Inflammatory macrophage treated with lipopolysaccharide for 1 hour (primary cell): ENCODE measurements at places on chromosomes 5 and 9.
A peak's percentile ranks its signal among the peaks of the same experiment; 100 is the strongest.

- DNase-seq: peak; percentile 41
These were observed 248.4 kb downstream of the PLK2 start for GRCh38 chr5:58211441-58211840.

- DNase-seq: no peak
These were observed 177.2 kb upstream of the TUT7 start for GRCh38 chr9:86531273-86531970.

DNA sequence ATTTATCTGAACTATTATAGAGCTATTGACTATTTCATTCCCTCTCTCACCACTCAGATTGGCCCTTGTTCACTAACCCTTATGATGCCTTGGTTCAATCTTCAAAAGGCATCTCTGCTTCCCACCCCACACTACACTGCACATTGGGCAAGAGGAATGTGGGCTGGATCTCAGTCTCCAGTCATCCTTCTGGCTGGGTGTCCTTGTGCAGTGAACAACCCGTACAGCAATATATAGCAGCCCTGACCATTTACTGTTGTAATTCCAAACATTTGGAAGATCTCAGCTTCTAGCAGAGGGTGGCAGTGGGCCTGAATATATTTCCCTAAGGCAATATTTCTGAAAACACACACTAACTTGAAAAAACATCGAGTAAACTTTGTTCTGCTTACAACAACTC, 199.2 kb upstream of the GDNF start:
- DNase-seq: no peak

DNA sequence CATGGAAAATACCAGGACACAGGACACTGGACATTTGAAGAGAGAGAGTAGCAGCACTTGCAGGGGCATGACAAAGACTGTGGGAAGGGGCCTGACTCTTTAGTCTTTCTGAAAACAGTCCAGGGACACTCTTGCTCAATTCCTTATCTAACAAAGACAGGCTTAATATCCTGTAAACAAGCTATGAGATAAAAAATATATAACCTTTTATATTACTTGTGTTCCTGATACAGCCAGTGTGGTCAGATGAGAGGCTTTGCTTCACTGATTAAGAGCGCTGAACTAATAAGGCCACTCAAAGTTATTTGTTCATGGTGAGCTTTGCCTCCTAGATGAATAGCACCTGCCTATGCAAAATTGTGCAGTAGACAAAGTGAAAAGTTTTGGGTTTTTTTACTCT, 518.7 kb downstream of the LRRC70 start:
- DNase-seq: no peak

DNA sequence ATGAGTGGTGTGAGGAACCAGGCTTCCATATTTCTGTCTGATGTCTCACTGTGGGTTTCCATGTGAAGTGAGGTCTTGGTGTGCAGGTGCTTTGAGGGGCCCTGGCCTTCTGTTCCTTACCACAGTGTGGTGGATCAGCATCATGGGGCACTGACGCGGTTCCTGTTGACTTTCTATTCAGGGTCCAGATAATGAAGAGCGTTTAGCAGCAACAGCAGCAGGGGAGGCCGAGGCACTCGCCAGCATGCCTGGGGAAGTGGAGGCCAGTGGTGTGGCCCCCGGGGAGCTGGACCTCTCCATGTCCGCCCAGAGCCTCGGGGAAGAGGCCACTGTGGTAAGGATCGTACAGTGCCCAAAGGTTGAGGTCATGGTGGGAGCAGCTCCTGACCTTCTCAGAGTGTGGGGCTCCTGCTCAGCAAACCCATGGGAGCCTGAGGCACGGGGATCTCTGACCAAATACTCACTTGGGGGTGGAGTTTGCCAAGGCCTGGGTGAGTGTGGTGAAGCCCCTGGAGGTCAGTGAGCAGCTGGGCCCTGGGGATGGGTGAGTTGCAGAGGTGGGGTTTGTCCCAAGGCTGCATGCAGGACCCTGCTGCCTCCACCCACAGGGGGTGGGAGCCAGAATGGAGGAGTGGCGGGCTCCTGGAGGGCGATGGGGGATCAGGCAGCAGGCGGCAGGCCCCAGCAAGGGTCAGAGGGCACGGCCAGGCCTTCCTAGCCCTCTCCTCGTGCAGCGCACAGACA, 61.2 kb downstream of the COL15A1 start:
- DNase-seq: no peak

- no peak for DNase-seq
These were observed 304.1 kb downstream of the MAT2B start for GRCh38 chr5:163809473-163809872.

- no peak for DNase-seq
These were observed 191.1 kb upstream of the GAS1 start for GRCh38 chr9:87138128-87139040.

GRCh38 chr5:151758141-151758429, 346 bp downstream of the ATOX1 start:
- DNase-seq: no peak

- no peak for DNase-seq
These were observed 1.9 kb downstream of the RAI14 start for GRCh38 chr5:34657988-34658387.

DNA sequence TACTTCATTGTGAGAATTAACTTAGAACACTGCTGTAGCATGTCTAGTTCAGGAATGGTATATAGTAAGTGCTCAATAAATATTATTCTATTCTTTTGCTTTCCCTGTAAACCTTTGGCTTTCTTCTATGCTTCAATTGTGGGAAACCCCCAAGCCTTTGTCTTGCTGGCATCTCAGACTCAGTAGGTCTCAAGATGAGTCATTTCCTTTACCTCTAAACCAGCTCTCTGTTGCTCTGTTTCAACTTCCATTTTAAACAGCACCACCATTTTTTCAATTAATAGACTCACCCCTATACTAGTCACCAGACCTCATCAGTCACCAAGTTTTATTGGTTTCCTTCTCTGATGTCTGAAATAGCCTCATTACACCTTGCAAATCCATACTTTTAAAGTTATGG, 43.5 kb downstream of the DMAC1 start:
- DNase-seq: no peak

- DNase-seq: no peak
These were observed 94.4 kb downstream of the TMEM215 start for GRCh38 chr9:32877639-32878217.

DNA sequence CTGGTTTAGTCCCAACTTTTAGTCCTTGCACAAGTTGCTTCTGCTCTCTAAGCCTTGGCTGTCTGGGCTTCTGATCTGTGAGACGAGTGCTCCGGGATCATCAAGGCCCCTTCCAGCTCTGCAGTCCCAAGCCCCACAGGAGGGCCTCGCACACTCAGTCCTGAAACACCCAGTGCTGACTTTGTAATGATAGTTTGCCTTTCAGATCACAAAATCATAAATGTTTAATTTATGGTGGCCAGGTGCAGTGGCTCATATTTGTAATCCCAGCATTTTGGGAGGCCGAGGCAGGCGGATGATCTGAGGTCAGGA, 95.9 kb upstream of the SLC25A48 start:
- DNase-seq: no peak
